Umbilical cord (tissue), 2 donors: ENCODE measurements at places on chromosomes 6 and 20.

DNA sequence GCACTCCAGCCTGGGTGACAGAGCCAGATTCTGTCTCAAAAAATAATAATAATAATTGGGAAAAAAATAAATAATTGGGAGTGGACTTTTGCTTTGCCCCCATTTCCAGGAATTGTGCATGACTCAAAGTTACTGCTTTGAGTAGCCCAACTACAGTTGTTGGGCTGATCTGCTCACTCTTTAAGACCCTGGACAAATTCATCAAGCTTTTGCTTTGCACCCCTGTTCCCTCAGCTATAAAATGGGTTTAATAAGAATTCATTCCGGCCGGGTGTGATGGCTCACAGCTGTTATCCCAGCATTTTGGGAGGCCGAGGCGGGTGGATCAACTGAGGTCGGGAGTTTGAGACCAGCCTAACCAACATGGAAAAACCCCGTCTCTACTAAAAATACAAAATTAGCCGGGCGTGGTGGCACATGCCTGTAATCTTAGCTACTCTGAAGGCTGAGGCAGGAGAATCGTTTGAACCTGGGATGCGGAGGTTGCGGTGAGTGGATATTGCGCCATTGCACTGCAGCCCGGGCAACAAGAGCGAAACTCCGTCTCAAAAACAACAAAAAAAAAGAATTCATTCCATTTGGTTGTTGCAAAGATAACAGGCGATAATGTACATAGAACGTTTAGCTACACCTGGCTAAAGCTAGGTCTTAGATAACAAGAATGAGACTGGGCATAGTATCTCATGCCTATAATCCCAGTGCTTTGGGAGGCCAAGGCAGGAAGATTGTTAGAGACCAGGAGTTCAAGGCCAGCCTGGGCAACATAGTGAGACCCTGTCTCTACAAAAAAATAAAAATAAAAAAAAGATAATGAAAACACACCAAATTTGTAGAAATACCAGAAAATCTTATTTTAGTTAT is 87.9 kb upstream of the ZNF217 start:
- no peak for DNase-seq

DNA sequence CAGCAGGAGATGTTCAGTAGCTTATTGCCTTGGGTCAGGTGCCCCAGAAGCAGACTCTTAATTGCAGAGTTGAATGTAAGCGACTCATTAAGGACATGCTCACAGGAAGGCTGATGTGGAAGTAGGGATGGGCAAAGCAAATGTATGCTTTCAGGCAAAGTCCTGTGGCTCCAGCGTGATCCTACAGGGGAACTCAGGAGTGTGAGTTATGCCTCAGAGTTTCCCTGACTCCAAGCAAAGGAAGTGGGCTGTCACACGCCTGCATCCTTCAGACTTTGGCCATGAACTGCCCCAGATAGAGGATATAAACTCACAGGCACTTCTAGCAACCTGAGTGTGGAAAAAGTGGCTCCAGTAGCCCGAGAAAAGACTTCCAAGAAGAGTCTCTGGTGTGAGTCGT is 64.9 kb upstream of the ZNF133 start:
- DNase-seq: no peak

DNA sequence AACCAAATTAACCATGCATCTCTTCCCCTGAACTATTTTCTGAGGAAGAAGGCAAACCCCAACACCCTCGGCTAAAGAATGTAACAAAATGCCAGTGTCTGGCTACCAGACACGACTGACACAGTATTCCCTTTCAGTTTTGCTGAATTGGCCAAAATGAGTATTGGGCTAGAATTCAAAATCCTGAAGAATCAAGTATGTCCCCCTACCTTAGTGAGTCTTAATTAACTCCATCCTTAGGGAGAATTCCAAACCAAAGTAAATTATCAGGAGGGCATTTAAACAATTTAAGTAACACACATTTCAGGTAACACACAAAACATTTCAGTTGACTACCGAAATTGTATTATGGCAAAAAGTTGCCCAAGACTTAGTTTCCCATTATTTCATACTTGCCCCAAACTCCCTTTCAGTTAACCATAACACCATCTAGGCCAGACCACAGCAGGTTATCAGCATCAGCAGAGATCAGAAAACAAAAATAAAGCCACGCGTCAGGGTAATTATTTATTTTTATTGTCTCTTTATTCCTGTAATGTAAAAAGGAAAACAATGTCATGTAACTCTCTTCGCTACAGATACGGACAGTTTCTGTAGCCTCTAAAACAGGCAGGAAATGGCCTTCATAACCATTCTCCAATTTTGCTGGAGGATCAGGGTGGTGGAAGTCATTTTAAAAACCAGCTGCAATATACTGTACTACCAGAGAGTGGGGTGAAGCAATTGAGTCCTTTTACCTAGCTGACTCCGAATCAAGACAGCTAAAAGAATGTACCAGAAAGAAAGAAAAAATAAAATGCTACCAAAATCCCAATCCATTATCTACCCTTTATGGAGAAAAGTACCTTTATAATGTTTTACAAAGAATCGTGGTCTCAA is 1.9 kb downstream of the SNX5 start:
- peak; percentile 50 for DNase-seq

DNA sequence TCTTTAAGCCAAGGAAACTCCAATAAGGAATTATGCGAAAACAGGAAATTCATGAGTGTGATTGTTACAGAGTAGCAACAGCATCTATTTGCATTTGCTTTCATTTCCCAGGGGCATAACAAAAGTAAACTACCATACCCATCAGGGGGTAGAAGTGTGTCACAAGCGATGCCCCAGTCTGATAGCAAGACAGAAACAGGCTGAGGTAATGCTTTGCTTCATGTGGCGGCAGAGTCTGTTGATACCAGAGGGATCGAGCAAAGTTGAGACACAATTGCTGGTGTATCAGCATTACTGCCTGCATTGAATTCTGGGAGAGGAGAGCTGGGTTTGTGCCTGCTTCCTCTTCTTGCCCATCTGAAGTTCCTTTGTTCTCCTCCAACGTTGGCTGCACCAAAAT is 51.2 kb upstream of the LYRM2 start:
- no peak for DNase-seq

DNA sequence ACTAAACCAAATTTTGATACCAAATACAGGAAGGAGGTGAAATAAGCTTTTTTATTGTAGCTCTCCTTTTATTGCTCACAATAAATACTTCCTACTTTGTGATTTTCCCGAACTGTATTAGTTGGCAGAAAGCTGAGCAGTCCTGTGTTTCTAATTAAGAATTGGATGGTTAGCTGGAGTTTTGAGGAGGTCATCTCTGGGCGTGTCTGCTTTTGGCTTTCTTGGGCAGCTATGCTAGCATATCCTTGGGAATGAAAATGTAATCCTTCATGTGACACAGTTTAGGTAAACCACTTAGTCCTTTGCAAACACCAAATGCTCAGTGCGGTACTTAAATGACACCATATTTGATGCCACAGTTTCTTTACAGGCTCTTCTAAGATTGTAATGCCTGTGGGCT is 67.5 kb downstream of the MTHFD1L start:
- peak; percentile 16 for DNase-seq

GRCh38 chr20:49961413-49961812 is 21.4 kb upstream of the SNAI1 start:
- DNase-seq: no peak

DNA sequence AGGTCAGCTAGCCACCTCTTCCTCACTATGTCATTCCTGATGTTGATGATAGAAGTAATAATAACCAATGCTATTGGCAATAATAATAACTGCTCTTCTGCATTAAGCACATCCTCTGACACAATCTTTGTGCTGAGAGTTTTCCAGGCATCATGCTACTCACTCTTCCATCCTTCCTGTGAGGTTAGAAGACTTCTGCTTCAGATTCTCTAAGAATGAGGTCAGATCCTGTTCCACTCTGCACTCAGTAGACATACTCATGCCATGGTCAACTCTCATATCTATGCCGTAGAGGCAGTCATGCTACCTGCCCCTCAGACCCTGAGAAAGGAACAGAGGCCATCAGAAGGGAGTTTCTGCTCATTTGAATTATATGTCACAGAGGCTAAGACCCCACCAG is 98.1 kb upstream of the TOP1 start:
- DNase-seq: no peak

DNA sequence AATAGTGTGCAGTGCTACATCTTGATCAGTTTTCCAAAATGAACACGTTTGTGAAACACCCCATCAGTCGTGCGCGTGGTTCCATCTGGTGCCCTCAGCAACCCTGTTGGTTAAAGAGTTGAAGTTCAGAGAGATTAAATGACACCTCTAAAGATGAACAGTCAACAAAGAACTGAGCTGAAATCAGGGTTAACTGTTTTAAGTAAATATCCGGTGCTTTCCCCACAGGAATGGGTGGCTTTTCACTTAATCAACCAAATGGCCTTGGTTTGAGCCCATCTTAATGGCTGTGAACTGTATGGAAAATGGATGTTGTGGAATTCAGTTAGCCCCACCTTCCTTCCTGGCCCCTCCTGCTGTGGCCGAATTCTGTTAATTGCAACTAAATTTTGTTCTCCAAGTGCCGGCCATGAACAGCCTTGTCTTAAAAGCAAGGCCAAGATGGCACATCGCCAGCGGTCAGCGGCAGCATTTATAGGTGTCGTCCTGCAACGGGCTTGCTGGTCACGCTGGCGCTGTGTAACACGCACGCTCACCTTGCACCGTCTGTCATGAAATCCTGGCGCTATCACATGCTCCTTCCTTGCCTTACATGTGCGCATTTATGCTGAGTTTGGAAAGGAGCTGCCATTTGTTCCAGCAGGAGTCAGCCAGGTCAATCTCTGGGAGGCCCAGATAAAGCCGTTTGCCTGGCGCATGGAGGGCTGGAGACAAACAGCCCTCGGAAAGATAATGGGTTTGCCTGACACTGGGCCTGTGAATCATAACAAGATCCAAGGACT is 164.5 kb downstream of the ERMARD start:
- DNase-seq: peak; percentile 27

- no peak for DNase-seq
These were observed 115.4 kb downstream of the LAMP5 start for GRCh38 chr20:9629831-9630230.

DNA sequence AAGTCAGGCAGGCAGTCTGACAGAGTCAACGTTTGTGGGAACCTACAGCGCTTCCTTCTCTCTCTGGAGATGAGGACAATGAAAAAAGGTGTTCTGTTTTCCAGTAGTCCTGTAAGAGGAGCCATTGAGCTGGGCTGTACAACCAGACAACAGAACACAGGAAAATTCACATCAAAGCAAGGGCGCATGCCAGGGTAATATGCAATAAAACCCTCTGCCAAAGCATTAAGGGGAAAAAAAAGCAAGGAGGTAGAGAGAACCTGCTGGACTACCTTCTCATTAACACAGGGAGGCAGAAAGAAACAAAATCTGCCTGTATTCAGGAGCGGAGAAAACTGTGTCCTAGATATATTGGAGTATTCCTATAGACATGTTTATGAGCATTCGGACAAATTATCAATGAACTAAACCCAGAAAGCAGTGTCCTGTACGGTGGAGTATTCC is 1.3 kb downstream of the RNF24 start:
- DNase-seq: peak; percentile 84

DNA sequence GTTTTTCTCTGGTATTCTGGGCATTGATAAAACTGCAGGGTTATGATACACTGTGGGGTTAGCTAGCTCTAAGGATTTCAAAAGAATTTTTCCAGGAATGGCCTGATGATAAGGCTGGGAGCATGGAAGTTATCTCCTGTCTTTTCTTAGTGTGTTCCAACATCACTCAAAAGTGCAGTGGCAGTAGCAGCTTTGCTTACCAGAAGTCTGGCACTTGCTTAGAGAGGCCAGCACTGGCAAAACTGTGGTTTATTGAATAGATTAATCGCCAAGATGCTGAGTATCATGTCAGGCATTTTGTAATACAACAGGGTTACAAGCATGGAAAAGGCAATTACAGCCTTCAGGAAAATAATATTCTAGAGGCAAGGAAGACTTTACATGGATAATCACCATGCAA is 719.5 kb upstream of the GJE1 start:
- peak; percentile 85 for DNase-seq

GRCh38 chr20:38748861-38749149 is 545 bp downstream of the ACTR5 start:
- peak; percentile 27 for DNase-seq

DNA sequence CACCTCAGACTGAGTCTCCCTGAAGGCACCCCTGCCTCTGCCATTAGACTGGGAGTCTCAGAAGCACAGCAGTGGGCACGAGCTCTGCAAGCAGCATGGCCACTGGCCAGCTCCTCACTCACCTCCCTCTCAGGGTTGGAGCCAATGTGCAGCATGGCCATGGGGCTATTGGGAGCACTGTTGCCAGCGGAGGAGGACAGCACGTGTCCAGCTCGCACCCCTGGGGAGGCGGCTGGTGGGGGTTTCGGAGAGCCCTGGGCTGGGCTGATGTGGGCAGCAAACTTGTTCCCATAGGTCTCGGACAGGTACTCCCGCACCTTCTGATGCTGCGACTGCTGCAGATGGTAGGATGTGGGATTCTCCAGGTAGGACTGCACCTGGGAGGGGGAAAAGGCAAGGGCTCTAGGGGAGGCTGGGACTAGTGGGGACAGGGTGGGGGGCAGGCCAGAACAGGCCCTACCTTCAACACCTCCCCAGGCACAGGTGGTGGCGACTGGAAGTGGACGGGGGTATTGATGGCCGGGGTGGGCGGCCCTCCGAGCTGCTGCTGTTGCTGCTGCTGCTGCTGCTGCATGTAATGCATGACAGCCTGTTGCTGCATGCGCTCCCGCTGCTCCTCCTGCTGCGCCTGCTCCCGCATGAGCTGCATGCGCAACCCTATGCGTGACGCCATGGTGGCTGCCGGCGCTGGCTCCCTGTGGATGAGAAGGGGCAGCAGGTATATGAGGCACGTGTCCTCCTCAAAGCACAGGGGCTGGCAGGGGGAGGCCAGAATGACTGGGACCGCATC is 44.7 kb downstream of the TFEB start:
- no peak for DNase-seq

- no peak for DNase-seq
These were observed 18.4 kb downstream of the TRAM2 start for GRCh38 chr6:52558266-52559000.

GRCh38 chr20:38658879-38659596 is 57.4 kb downstream of the ARHGAP40 start:
- no peak for DNase-seq

- no peak for DNase-seq
These were observed 222.5 kb downstream of the GJA1 start for GRCh38 chr6:121657972-121658371.

GRCh38 chr20:48880981-48881657 is 40.4 kb upstream of the ARFGEF2 start:
- no peak for DNase-seq

GRCh38 chr20:10578607-10579006 is 95.2 kb downstream of the JAG1 start:
- no peak for DNase-seq
